ENCODE measurements at places on chromosomes 13 and 19.

DNA sequence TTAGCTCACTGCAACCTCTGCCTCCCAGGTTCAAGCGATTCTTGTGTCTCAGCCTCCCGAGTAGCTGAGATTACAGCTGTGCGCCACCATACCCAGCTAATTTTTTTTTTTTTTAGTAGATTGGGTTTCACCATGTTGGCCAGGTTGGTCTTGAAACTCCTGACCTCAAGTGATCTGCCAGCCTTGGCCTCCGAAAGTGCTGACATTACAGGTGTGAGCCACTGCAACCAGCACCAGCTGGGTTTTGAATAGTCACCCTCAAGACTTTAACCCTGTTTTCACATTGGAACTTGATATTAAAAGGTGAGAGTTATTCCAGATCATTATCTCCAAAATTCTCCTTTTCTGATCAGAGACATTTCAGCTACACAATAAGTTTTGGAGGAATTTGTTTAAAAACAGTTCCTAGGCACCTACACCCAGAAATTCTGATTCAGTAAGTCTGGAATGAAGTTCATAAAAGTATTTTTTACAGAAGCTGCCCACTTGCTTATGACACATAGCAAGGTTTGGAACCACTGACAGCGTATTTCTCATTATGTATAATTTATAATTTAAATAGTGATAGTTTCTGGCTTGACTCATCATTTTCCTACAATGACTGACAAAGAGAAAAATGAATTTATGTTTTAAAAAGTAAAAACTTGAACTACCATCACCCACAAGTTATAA, 417.3 kb downstream of the DIAPH3 start:
- no peak for DNase-seq

- DNase-seq = no peak
Observed at GRCh38 chr13:74629985-74630384, 495.8 kb upstream of the KLF12 start.

- DNase-seq = no peak
Observed at GRCh38 chr13:109209526-109209925, 576.9 kb downstream of the IRS2 start.

DNA sequence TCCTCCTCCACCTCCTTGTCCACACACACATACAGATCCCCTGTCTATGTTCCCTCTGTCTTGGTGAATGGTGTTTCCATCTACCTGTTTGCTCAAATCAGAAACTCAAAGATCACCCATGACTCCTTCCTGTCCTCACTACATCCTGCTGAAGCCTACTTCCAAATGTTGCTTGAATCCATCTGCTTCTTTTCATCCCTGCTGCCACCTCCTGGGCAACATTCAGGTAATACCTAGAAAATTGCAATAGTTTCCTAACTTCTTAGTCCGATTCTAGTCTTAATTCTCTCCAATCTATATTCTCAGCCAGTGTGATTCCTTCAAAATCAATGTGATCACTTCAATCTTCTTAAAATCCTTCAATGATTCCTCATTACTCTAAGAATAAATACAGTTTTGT, 155.5 kb upstream of the STARD13 start:
- no peak for DNase-seq

DNA sequence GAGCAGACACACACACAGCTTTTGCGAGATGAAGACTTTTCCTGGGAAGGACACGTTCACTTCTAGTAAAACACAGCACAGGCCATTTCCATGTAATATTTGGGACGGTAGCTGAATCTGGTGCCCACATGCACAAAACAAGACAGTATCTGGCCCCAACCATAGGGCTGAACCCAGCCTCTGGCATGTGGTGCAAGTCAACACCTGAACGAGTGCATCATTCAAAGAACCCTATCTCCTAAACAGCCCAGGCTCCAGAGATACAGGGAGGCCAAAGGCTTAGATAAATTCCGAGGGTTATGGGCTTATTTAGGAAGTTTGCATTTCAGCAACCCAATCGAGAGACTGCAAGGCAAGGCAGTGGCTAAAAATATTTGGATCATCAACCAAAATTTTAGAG, 2.7 kb upstream of the TFDP1 start:
- no peak for DNase-seq

DNA sequence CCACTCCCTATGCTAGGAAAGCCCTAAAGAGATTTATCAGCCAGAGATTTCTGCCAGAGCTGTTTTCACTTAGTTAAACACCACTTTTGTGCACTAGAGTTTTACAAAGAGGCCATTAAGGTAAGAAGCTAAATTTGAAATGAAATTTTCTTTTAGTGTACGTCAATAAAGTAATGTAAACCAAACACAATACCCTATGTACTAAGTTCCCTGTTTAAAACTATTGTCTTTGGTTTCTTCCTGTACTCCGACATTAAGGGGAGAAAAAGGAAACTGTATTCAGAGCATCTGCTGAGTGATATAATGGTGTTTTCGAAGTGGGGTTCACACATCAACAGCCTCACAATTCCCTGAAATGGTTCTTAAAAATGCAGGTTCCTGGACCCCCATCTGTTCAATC, 40.7 kb upstream of the STARD13 start:
- DNase-seq = no peak

- DNase-seq = no peak
Observed at GRCh38 chr13:99418103-99418842, 83.0 kb upstream of the TM9SF2 start.

DNA sequence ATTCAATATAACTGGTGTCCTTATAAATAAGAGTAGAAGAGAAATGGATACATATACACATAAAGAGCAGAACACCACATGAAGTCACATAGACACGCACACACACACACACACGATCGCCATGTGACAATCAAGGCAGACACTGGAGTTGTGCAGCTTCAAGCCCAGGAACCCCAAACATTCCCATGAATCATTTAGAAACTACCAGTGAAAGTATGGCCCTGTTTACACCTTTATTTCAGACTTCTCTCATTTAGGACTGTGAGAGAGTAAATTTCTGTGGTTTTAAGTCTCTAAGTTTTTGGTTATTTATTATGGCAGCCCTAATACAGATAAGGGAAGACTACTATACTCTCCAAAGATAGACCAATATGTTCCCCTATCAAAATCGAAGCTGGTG, 20.4 kb upstream of the TNFSF13B start:
- DNase-seq = no peak

DNA sequence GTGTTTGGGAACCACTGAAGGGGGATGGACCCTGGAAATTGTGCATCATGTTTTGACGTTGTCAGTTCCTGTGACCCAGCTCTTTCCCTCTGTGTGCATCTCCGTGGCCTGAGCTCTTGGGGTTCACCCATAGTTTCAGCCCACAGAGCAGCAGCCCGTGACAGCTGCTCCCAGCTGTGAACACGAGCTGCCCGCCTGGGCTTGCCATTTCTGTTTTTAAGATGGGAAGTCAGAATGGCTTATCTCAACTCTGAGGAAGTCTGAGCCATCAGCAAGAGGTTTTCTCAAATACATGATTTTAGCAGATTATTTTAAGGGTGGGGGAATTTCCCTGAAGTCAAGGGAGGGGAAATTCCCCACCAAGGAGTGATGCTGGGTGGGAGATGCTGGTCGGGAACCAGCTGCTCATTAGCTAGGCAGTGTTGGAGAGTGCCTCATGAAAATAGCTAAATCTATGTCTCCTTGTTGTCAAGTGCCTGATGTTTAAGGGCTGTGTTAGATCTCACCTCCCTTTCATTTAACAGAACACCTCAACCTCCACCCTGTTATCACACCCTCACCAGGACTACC, 34.8 kb upstream of the C1QTNF9 start:
- DNase-seq = no peak

GRCh38 chr13:40464337-40465014, 202.0 kb downstream of the FOXO1 start:
- DNase-seq = no peak

DNA sequence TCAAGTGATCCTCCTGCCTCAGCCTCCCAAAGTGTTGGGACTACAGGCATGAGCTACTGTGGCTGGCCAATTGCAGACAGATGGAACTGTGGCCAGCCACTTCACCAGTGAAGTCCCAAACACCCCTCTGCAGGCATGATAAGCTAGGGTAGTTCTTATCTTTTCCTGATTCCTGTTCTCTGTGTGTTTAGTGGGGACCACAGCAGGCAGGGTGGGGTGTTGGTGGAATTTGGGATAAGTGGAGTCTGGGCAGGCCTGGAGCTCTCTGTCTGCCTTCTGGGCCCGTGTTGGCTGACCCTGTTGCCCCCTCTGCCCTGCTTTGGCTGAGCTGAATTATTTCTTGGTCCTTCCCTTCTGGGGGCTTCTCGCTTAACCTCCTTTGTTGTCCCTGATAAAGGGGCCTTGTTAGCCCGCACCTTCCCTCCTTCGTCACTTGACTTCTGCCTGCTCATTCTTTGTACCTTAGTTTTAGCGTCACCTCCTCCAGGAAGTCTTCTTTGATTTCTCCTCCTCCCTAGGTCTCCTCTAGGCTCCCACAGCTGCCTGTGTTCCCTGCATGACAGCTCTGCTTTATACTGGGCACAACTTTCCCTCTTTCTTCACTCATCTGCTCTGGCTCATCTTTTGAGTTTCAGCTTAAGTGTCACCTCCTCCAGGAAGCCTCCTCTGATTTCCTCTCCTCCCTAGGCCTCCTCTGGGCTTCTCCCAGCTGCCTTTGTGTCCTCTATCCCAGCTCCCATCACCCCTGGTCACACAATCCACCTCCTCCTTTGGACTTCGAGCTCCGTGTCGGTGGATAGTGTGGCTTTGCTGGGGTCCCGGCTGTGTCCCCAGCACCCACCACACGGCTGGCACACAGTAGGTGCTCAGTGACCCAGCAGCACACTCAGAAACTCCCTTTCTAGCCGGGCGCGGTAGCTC, 1.7 kb upstream of the NCLN start:
- DNase-seq = no peak
